MCF 10A (cell line): ENCODE measurements at places on chromosomes 6 and 20. TPM values are rescaled to one million over a fixed set of nuclear protein-coding genes. Genes with fewer than 3 reads are reported as not detected.

DNA sequence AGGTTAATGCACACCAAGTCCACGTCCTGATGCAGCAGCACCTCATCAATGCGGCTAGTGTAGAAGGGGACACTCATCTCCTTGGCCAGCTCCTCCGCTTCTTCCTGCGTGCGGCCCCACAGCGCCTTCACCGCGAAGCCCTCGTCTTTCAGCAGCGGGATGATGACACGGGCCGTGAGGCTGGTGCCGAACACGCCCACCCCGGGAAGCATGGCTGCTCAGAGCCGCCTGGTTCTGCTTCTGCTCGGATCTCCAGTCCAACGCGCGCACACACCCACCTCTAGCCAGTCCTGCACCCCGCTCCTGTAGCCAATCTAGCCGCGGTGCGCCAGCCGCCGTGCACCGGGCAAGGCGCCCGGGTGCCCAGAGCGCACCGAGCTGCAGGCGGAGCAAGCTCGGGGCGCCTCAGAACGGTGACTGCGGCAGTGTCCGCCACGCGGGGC, 700 bp downstream of the GFOD1 start:
- peak overlapping the region; percentile 50 for H3K27ac ChIP-seq
- DNase-seq = peak; percentile 58
- H3K36me3 ChIP-seq = no peaks in the 10 kb centered on the region
- H3K27me3 ChIP-seq = no peaks in the 10 kb centered on the region

Gene GABRR1
- not detected in 2 replicates for total RNA-seq

- no peak overlapping the region for H3K27ac ChIP-seq
- H3K36me3 ChIP-seq = peaks cover 5% of the 10 kb centered on the region
- no peaks in the 10 kb centered on the region for H3K4me1 ChIP-seq
Observed at GRCh38 chr6:116827561-116828240, 1.2 kb downstream of the GPRC6A start.

- no peak overlapping the region for H3K27ac ChIP-seq
- H3K4me3 ChIP-seq = no peak overlapping the region
- H3K36me3 ChIP-seq = peaks cover 57% of the 10 kb centered on the region
- no peak for DNase-seq
Observed at GRCh38 chr6:150966786-150967185, 101.3 kb downstream of the MTHFD1L start.

DNA sequence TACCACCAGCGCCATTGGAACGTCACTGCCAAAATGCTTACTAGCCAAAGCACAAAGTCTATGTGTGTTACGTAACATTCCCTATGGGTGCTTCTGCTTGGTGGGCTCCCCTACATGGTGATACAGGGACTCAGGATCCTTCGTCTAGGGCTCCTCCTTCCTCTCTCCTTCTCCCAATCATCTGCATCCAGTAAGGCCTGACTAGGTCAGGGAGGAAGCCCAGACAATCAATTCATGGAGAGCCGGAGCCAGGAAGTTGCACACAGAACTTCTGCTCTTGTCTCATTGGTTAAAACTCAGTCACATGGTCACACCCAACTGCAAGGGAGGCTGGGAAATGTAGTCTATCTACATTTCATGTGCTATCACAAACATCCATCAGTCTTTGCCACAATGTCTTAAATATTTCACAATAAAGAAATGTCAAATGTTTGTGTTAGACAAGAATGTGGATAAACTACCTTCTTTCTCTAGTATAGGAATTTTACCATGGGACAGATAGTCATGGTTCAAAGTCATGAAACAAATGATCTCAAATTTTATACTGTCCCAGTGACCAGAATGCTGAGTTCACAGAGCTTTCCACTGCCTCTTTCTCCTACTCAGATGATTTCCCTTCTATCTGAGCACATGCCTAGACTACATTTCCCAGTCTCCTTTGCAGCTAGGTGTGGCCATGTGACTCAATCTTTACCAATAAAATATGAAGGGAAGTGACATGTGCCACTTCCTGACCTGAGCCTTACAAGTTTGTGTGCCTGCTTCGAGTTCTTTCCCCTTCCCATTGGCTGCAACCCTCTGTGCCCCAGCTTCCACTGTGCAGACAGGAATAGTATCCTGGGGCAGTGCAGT, 9.3 kb upstream of the KCNK15 start:
- H3K36me3 ChIP-seq = peaks cover 5% of the 10 kb centered on the region
- peak; percentile 75 for DNase-seq
- peaks cover 43% of the 10 kb centered on the region for H3K4me1 ChIP-seq
- peaks cover 4% of the 10 kb centered on the region for H3K27me3 ChIP-seq
- H3K27ac ChIP-seq = no peak overlapping the region
